ENCODE measurements at places on chromosomes 1 and 21.

DNA sequence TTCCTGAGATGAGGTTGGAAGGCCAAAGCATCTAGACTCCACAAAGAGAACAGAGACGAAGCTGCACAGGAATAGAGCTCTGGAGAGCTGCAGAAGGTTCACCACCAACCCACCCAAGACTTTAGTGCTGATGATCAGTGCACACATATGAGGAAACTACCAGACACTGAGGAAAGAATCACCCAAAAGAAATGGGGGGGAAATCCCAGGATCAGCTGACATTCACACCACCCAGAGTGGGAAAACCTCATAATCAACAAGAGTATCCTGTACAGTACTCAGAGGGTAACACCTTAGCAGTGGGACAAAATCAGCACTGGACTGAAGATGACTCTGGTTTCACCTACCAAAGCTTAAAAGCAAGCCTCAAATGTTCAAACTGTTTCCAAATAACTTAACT is 36.4 kb downstream of the DENND1B start:
- no peak for DNase-seq

- DNase-seq: no peak
Measured at GRCh38 chr1:219876798-219877209, 51.6 kb downstream of the SLC30A10 start.

DNA sequence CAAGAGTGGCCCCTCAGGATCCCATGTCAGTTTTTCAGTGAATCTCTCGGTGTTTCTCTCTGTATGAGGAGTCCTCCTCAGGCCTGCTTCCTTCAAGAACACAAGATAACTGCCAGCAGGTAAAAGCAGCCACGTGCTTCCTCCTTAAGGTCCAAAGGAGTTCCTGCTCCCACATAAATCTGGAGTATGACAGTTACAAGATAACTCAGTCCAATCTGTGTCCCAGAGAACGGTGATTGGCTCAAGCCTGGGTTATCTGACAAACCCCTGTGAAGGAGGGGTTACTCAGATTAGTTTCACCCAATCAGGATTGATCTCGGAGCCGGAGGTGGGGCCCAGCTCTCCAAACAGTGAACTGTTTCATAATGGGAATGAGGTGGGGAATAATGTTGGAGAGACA is 5.8 kb upstream of the ANKRD13C start:
- no peak for DNase-seq

DNA sequence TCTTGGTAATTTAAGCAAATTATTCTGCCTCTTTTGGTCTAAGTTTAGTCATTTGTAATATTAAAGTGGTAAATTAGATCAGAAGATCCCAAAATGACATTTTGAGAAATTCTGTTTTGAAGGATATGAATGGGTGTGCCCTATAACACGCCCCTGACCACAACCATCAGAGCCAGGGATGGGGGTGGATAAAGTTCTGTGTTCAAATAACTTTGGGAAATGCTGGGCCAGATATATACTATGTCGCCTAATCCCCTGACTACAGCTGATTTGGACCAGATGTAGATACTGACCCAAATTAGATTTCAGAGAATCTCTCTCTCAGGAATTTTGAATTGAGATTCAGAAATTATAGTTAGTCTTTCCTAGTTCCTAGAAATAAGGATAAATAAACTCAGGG is 21.2 kb upstream of the EDEM3 start:
- DNase-seq: no peak

DNA sequence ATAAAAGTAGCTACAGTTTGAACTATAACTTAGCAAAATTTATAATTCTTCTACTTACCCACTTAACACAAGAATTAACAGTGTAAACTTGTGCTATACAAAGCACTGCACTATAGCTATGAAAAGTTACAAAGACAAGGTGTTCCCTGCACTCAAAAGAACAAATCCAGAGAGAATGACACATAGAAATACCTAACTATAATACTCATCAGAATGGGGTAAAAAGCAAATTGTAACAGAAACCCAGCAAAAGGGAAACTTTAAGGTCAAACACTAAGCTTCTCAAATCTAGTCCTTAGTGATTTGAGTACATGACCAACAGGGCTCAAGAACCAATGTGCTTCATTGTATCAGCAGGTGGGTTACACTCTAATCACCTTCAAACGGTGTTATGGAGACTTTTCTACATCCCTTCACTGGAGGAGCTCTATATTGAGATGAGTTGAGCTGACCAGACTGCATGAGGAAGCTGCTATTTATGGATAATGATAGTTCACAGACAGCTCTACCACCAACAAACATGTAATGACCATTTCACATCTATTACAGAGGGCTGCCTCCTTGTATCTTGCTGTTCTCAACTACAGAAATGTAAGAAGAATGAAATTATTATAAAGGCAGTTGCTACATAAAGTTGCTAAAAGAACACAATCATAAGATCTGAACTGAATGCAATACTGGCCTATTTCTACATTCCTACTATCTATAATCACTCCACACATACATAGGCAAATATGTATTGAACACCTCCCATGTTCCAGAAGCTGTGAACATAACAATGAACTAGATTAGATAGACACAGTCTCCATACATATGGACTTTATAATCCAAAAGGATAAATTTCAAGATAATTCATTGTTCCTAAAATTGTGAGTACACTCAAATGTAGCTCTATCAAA is 47.6 kb downstream of the PIK3R3 start:
- no peak for DNase-seq

DNA sequence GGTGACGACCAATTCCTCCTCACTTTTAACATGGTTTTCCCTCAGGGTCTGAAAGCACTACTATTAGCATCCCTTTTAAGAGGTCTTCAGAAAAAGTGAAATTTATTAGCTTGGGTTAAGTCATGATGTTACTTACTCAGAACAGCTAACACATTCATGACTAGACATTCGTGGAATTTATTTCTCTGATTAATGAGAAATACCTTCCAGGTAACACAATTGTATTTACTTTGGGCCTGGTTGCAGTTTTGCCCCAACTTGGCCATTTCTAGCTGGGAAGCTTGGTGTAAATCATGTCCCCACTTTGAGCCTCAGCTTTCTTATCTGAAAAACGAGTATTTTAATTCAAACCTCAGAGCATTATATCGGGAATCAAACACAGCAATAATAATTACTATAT is 119.2 kb upstream of the SPATA6 start:
- no peak for DNase-seq

DNA sequence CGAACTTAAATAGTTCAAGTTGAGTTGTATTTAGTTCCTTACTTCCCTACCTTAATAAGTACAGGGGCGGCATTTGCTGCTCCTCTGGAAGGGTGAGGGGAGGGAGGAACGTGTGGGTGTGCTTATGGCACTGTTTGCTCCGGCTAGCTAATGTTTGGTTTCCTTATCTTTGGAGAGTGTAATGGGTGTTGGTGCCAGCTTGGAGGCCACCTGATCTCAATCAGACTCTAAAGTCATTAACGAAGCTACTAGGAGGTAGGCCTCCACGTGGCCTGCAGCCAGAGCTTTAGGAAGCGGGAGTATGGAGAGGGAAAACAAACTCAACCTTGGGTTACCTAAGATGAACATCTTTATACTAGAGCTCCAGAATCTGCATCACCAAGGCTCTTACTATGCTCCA is 43.0 kb upstream of the RAP1A start:
- DNase-seq: no peak

DNA sequence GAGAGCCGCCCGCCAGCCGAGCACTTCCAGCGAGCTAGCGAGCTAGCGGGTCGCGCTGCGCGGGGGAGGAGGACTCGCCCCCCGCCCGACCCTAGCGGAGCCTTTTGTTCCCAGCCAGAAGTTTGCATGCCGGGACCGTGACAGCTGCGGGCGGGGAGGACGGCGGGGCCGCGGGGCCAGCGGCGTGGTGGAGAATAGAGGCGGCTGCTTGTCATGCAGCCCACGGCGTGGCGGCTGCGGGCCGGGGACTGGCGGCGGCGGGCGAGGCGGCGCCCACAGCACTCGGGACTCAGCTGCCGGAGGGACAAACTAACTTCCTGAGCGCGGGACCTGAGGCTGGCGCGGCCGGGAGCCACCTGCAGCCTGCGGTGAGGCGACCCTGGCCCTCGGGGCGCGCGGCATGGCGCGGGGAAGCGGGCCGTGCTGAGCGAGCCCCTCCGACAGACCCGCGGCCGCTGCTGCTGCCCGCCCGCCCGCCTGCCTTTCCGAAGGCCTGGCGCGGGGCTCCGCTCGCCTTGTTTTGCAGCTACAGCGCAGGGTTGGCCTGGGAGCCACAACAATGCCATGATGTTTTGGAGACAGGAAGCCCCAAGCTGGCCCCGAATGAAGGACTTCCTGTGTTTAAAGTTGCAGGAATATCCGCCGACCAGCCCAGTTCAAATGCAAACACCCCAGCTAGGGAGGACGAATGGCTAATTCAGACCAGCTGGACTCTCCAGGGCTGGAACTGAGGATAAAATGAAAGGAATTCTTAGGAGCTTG is 82.2 kb upstream of the BMP8A start:
- no peak for DNase-seq
